ENCODE measurements at places on chromosomes 2 and 18.
A peak's percentile ranks its signal among the peaks of the same experiment; 100 is the strongest.

- DNase-seq = peak; percentile 63
Observed at GRCh38 chr2:95314964-95315611, 17.9 kb downstream of the KCNIP3 start.

- DNase-seq = no peak
Observed at GRCh38 chr2:19125901-19126680, 232.3 kb downstream of the OSR1 start.

- no peak for DNase-seq
Observed at GRCh38 chr2:178208817-178209216, 14.5 kb downstream of the OSBPL6 start.

DNA sequence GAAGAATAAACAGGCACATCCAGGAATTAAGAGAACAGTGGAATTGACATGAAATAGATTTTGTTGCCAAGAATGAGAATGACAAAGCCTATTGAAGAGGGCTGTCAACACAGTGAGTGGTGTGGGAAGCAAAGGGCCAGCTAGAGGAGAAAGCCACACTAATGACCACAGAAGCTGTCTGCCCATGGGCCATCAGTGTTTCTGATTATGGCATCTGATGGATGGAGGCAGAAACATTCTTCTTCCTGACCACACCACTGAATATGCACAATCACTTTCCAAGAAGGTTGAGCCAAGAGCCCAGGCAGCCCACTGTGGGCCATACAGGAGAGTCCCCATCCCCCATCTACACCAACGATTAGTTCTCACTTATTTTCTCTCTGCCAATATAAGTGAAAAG is 146.0 kb upstream of the SH3BP4 start:
- no peak for DNase-seq

- DNase-seq = no peak
Observed at GRCh38 chr18:28875059-28875458, 698.1 kb upstream of the CDH2 start.

- DNase-seq = no peak
Observed at GRCh38 chr2:180960982-180961381, 19.4 kb upstream of the UBE2E3 start.

- DNase-seq = no peak
Observed at GRCh38 chr2:72289283-72289682, 141.6 kb upstream of the CYP26B1 start.

GRCh38 chr2:216217904-216218260 is 108.7 kb downstream of the XRCC5 start:
- DNase-seq = no peak

GRCh38 chr2:214995409-214995808 is 143.0 kb downstream of the ABCA12 start:
- DNase-seq = no peak

- DNase-seq = peak; percentile 65
Observed at GRCh38 chr2:234258562-234259141, 208.2 kb downstream of the SPP2 start.

- DNase-seq = no peak
Observed at GRCh38 chr2:31558401-31559295, 22.1 kb downstream of the SRD5A2 start.

DNA sequence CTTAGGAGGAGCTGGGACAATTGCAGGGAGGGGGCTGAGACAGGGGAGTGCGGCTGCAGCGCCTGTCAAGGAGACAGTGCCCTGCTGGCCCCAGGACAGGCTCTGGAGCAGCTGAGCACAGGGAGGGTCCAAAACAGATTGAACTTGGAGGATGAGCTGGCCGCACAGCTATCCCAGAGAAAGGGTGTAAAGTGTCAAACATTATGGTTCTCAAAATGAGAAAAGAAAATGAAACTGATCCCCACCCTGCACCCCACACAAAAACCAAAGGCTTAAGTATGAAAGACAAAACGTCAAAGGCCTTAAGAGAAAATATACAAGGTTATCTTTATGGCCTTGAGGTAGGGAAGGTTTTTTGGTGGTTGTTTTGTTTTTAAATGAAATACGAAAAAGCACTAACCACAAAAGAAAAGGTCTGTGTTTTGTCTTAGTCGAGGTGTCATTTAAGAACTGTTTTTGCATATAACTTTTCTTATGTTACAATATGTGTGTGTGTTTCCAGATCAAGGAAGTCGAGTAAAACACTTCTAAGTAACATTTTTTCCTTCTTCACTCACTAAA is 111.8 kb downstream of the HDAC4 start:
- peak; percentile 52 for DNase-seq

GRCh38 chr2:217438136-217438535 is 564.7 kb downstream of the TNS1 start:
- no peak for DNase-seq

GRCh38 chr2:19434413-19434812 is 76.0 kb upstream of the OSR1 start:
- DNase-seq = no peak

- no peak for DNase-seq
Observed at GRCh38 chr2:8458503-8459459, 223.1 kb upstream of the ID2 start.

DNA sequence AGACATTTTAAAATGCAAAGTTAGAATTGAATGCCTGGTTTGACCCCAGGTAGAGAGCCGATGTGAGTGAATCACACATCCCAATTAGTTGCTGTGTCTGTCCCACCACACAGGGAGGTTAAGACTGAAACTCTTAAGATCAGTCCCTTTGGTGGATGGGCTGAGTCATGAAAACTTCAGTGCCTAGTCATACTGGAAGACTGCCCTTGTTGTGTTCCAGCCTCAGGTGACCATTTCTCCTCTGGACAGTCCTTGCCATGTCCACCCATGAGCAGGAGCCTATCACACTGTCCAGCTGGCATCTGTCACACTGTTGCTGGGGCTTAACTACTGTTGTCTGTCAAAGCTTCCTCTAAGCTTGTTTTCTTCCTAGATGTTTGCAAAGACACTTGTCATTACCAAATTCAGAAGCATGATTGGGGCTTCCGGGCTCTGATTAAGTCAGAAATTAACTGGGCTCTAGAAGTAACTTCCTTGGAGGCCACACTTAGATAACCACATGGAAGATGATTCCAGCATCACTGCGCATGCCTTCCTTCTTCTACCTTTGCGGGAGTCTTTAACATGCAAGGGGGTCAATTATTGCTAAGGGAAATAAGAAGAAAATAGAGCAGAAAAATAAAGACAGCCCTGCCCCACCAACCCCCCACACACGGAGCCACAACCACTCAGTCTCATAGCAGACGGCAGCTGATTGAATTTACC is 21.3 kb downstream of the CYRIA start:
- DNase-seq = no peak

DNA sequence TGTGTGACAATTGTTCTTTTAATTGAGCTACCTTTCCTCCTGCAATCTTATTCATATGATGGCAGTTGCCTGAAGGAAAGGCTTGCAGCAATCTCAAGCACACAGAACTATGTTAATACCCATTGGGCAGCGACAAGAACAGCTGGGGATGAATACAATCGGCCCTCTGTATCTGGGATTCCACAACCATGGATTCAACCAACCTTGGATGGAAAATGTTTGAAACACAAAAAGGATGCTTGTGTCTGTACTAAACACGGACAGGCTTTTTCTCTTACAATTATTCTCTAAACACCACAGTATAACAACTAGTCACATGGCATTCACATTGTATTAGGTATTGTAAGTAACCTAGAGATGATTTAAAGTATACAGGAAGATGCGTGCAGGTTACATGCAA is 256.1 kb upstream of the SIX2 start:
- DNase-seq = no peak

GRCh38 chr2:126344493-126344892 is 311.5 kb upstream of the GYPC start:
- no peak for DNase-seq

DNA sequence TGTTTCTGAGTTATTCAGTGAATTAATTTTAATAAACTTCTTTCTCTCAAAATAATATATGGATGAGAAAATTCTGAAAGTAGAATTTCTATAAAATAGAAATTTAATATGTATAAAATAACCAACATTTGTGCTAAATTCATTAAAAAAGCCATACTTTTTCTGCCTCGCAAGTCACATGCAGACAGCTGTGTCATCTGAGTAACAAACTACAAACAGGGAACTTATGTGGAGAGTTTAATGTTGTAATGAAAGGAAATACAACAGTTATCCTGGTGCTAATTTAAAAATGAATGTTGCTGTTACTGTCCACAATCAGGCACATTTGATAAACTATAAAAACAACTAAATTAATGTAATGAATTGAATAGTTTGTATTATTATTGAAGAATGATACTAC is 22.2 kb downstream of the RMDN2 start:
- DNase-seq = no peak

Measured in hepatic stellate cell (primary cell).